ENCODE measurements at places on chromosomes 7 and 10.

- no peak overlapping the region for H3K4me3 ChIP-seq
- no peaks in the 10 kb centered on the region for H3K36me3 ChIP-seq
- H3K27ac ChIP-seq = no peak overlapping the region
- no peak for DNase-seq
- no peaks in the 10 kb centered on the region for H3K27me3 ChIP-seq
- no peaks in the 10 kb centered on the region for H3K4me1 ChIP-seq
Measured at GRCh38 chr10:15658069-15658702, 61.5 kb downstream of the ITGA8 start.

DNA sequence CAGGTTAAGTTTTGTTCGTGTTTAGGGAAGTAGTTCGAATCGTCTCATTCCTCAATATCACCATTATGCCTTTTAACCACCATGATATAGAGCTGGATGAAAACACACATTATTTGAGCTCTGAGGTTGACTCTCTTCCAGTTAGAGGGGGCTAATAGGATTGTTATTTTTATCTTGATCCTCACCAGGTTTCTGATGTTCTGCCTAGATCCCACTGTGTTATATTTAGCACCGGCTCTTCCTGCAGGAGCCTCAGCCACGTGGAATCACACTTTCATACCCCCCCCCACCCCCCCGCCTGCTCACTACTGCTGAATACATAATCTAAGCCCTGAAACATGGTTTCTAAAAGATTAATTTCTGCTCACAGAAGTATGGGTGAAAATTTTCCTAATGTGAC is 88.3 kb downstream of the NRCAM start:
- no peak overlapping the region for H3K4me3 ChIP-seq
- no peaks in the 10 kb centered on the region for H3K36me3 ChIP-seq

- H3K27ac ChIP-seq = no peak overlapping the region
- H3K4me1 ChIP-seq = peaks cover 4% of the 10 kb centered on the region
- DNase-seq = no peak
- no peaks in the 10 kb centered on the region for H3K36me3 ChIP-seq
- peaks cover 49% of the 10 kb centered on the region for H3K27me3 ChIP-seq
Measured at GRCh38 chr7:116672596-116673456, 830 bp downstream of the MET start.

- H3K4me1 ChIP-seq = no peaks in the 10 kb centered on the region
- H3K27ac ChIP-seq = no peak overlapping the region
- DNase-seq = no peak
- no peaks in the 10 kb centered on the region for H3K36me3 ChIP-seq
Measured at GRCh38 chr10:23525406-23525805, 86.5 kb downstream of the OTUD1 start.

- no peak overlapping the region for H3K4me3 ChIP-seq
- H3K36me3 ChIP-seq = no peaks in the 10 kb centered on the region
- H3K27me3 ChIP-seq = no peaks in the 10 kb centered on the region
- H3K27ac ChIP-seq = no peak overlapping the region
- DNase-seq = no peak
Measured at GRCh38 chr7:71511361-71511807, 379.4 kb downstream of the GALNT17 start.

- no peak for DNase-seq
- peaks cover 86% of the 10 kb centered on the region for H3K27me3 ChIP-seq
- no peaks in the 10 kb centered on the region for H3K4me1 ChIP-seq
- no peaks in the 10 kb centered on the region for H3K36me3 ChIP-seq
Measured at GRCh38 chr7:24764972-24765744, 7.9 kb upstream of the GSDME start.

GRCh38 chr7:45036796-45037195 is 36.8 kb downstream of the CCM2 start:
- no peak for DNase-seq
- peaks cover 73% of the 10 kb centered on the region for H3K4me1 ChIP-seq

GRCh38 chr7:85289279-85289678 is 102.4 kb upstream of the SEMA3D start:
- no peak overlapping the region for H3K27ac ChIP-seq
- no peak for DNase-seq
- no peaks in the 10 kb centered on the region for H3K4me1 ChIP-seq
- H3K4me3 ChIP-seq = no peak overlapping the region

DNA sequence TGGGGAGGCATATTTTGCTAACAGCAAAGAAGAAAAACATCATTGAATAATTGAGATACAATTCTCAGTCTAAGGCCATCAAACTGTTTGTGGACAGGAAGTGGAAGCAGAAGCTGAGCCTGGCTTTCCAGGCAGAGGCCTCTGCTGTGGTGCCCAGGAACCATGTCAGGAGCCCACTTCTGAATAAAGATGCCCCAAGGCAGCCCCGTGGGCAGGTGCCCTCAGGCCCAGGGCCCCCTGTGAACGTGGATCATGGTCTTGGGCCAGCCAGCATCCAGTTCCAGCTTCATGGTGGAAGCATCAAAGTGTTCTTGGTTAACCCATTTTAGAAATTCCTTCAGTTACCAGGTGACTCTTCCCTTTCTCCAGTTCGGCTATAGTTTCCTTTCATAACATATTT is 346.8 kb downstream of the PTPRN2 start:
- no peaks in the 10 kb centered on the region for H3K4me1 ChIP-seq
- H3K4me3 ChIP-seq = no peak overlapping the region
- no peak for DNase-seq
- no peaks in the 10 kb centered on the region for H3K36me3 ChIP-seq

GRCh38 chr7:23530405-23530804 is 1.4 kb downstream of the TRA2A start:
- peak overlapping the region; percentile 99 for H3K27ac ChIP-seq
- peaks cover 55% of the 10 kb centered on the region for H3K4me1 ChIP-seq
- peak overlapping the region; percentile 99 for H3K4me3 ChIP-seq
- peak; percentile 35 for DNase-seq

DNA sequence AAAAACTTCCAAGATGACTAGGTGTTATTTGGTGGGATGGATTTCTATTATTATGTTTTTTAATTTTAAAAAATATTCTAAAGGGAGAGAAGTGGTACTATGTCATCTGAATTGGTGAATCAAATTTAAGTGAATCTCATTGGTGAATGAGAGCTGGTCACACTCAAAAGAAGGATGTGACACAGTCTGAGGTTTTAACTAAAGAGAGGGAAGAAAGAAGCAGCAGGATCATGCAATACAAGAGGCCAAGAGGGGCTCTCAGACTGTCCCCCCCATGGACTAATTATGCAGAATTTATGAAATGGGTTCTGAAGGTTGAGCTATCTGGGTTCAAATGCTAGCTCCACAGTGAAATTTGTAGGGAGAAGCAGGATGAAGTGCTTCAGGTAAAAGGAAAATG is 16.2 kb downstream of the MACC1 start:
- no peaks in the 10 kb centered on the region for H3K4me1 ChIP-seq
- H3K4me3 ChIP-seq = no peak overlapping the region
- no peak for DNase-seq
- no peak overlapping the region for H3K27ac ChIP-seq
